ENCODE measurements at places on chromosomes 3 and 15. TPM values are rescaled to one million over a fixed set of nuclear protein-coding genes. Genes with fewer than 3 reads are reported as not detected.
A peak's percentile ranks its signal among the peaks of the same experiment; 100 is the strongest.

The CLDN16 gene
- total RNA-seq = not detected

DNA sequence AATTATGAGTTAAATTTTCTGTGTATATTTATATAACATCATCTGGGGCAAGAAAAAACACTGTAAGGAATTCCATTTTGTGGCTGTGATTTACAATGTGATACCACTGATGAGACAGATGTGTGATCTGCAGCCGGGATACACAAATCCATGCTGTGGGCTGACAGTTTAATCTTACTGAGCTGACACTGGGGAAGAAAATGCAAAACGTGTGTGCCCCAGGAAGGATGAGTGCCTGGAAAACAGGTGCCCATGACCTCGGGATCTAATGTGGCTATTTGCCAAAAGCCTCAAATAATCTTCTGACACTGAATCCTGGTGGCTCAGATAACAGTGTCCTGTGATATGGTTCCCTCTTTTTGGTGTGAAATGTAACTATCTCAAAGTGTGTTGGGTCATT, 10.5 kb downstream of the MYRIP start:
- no peak for DNase-seq

DNA sequence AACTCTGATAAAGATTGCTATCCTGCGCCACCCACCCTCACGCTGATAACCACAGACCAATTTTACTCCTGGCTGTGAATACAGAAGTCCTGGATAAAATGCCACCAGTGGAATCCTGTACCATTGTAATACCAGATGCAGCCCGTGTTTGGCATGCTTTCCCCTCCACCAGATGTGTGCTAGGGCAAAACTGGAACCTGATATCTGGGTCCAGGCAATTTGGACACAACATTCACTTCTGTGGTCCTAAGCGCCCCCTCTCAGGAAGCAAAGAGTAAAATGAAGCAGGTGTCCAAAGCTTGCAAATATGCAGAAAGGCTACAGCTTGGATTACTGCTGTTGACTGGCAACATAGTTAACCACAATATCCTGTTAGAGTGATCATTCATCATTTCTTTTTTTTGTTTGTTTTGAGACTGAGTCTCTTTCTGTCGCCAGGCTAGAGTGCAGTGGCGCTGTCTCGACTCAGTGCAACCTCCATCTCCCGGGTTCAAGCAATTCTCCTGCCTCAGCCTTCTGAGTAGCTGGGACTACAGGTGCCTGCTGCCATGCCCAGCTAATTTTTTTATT, 32.8 kb downstream of the LOXL1 start:
- peak; percentile 36 for DNase-seq

DNA sequence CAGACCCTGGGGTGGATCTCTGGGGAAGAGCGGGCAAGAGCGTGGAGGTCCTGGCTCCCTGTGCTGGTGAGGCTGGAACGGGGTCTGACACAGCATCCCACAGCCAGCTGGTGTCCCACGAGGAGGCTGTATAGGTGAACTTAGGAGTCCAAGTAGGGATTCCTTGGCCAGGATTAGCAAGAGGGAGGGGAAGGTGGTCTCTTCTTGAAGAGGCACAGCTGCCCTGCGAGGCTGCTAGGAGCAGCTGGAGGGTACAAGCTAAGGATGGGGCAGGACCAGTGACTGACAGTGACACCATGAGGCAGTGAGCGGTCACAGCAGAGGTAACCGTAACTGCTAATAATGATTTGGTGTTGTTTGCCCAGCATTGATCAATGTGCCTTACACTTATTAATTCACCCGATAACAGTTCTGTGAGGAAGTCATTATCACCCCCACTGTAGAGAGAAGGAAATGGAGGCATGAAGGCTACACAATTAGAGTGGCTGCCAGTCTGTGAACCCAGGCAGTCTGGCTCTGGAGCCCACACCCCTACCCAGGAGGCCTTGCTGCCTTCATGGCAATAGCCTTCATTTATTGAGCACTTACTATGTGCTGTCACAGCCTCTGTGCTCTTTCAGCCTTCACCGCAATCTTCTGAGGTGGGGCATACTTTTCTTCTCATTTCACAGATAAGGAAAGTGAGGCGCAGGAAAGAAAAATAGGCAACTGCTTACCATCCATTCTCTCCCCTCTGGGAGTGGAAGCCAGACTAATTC, 59.4 kb downstream of the TMEM44 start:
- DNase-seq = peak; percentile 54

DNA sequence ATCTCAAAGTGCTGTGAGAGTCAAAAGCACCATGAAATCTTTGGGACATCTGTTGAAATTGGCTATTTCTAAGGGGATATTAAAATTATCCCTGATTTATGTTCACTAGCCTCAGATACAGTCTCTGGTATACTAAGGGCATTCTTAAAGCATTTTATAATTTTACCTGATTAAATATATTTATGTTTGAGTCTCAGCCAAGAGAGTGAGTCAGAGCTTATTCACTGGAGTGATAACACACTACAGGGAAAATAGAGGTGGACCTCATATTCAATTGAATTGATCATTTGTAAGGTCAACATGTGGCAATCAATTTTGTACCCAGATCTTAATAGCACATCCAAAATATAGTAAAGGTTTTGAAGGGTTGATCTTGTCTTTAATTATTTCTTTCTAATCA, 733.6 kb downstream of the EPHA3 start:
- no peak for DNase-seq

DNA sequence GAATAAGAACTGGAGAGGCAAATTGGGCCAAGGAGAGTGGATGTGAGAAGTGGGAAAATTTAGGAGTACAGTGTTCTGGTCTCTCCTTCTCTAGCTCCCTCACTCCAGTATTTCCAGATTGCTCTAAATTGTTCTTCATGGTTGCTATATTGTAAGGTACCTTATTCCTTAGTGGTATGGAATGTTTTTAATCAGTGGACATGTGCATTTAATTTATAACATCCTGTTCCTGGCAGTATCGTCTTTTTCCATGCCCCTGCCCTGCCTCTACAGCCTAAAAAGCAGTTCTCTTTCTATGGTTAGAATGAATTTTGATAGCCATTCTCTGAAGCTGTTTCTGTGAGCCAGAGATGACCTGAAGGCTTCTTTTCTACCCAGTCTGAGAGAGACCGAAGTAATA, 180.5 kb downstream of the TCF12 start:
- no peak for DNase-seq

DNA sequence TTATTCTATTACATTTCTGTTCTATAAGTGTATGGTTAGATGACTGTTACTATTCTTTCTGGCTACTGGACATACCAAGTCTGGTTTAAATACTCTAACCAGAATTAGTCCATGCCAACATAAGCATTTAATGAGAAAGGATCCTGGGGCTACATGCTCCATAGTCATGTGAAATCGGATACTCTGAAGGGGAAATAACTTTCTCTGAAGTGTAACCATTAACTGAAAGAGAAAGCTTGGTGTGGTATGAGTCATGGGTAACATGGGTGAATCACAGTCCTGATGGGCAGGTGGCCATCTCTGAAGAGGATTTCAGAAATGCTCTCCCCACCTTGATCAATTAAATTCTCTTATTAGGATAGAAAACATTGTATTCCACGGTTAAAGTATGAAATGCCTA, 69.4 kb downstream of the FHIT start:
- DNase-seq = no peak

GRCh38 chr3:191158815-191159214, 40.2 kb upstream of the OSTN start:
- no peak for DNase-seq

The OSTN gene
- total RNA-seq = not detected

DNA sequence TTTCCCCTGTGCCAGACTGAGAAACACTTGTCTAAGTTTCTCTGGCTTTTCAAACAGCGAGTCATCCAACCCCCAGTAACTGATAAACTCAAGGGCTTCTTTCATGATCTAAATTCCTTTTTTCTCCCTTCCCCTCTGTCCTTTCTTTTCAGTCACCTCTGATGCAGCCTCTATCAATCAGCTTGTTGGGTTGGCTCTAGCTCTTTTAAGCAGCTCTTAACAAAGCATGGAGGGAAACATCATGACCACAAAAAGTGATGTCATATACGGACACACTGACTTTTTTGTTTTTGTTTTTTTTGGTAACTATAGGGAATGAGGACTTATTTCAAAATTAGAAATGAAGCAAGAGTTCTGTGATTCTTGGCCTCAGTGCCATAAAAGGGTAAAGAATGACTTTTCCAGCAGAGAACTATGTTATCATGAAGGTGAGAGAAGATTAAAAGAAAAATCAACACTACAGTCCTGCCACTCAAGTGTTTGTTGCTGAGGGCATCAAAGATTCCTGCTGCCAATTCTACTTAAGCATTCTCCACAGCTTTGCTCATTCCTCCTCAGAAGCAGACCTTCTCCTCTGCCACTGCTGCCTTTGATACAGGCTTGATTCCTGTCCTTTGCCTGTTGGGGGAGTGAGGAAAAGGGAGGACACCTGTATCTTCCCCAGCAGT, 457.0 kb upstream of the ONECUT1 start:
- no peak for DNase-seq

DNA sequence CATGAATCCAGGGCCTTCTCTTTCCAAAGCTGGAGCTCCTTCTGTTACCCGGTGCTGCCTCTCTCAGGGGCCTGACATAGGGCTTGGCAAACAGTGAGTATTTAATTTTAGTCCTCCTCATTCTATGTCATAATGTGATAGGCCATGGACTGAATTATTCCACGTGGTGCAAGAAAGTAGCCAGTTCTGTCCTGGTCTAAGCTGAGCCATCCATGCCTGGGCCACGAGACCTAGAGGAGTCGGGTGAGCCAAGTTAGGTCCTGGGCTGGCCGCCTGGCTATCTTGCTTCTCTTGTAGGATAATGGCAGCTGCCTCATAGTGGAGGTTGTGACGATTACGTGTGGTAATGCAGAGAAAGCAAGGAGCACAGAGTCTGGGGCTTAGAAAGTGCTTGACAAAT, 170.6 kb downstream of the FAM43A start:
- DNase-seq = no peak

The MST1 gene
- total RNA-seq = 3.3 TPM

- DNase-seq = no peak
These were observed 37.9 kb downstream of the TUBGCP4 start for GRCh38 chr15:43408789-43409188.

GRCh38 chr3:193124861-193125260, 116.2 kb upstream of the PLAAT1 start:
- DNase-seq = no peak

The CPN2 gene
- total RNA-seq = not detected
